Foreskin fibroblast (primary cell): ENCODE measurements at places on chromosomes 2 and 18.

DNA sequence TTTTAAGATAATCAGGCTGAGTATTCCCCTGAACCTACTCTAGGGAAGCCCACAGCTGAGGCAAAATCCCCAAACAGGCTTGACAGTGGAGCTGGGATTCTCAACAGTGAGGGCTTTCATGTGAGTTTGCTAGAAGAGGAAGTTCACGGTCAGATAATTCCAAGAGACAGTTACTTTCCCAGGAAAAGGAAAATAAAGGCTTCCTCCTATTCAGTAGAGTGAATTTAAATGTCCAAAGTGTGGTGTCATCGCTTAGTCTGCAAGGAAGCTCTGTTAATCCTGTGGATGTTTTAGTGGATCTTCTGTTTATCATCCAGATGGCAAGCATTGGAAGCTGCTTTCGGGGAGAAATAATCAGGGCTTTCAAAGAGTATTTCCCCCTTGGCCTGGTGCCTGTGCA, 119.8 kb downstream of the RPIA start:
- DNase-seq = no peak

- no peak for DNase-seq
These were observed 182.1 kb downstream of the KCNH7 start for GRCh38 chr2:162656516-162656915.

- DNase-seq = no peak
These were observed 403 bp upstream of the CLUL1 start for GRCh38 chr18:596288-596881.

- peak; percentile 30 for DNase-seq
These were observed 883 bp downstream of the SMCHD1 start for GRCh38 chr18:2656237-2656980.

DNA sequence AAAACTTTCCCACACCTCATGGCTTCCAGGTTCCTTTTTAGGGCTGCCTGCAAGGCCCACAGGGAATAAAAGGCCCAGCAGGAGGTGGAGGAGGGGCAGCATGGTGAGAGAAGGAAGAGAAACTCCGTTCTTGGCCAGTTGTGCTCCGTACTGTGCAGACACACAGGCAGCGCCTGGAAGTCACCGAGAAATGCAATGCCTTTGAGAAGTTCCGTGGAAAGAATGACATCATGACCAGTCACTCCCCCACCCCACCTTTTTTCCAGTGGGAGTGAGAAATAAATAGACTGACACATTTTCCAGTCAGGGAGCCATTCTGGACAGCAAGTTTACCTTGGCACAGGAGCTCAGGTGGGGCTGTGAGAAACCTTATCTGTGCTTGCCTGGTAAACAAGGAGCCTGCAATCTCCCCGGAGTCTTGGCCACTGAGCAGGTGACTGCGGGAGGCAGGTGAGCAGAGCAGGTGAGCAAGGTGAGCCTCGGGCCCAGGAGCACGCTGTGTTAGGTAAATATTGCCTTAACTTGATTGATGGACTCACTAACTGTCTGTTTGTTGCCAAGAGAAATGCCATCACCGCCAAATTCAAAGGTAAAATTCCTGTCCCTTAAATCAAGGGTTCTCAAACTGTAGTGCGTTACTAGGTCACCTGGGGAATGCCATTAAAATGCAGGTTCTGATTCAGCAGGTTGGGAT, 13.5 kb upstream of the LBH start:
- DNase-seq = no peak

DNA sequence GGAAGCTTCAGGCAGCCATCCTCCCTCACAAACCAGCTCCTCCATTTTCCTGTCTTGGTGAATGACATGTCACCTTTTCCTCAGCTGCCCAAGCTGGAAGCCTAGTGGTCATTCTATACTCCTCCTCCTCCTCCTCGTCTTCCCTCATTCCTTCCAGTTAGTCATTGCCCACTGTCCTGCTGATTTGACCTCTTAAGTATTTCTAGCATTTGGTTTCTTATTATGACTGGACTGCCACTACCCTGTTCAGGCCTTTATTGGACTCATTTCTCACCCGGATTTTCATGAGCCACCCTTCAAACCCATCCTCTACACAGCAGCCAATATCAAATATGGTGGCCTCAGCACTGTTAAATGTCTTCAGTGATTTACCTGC, 21.9 kb upstream of the MGAT5 start:
- DNase-seq = peak; percentile 80

- peak; percentile 95 for DNase-seq
These were observed 47.0 kb downstream of the CYP27C1 start for GRCh38 chr2:127173057-127173456.

- DNase-seq = no peak
These were observed 19.1 kb upstream of the MARCHF4 start for GRCh38 chr2:216391401-216391800.
